ENCODE measurements at places on chromosomes 3 and 15. TPM values are rescaled to one million over a fixed set of nuclear protein-coding genes. Genes with fewer than 3 reads are reported as not detected.

CFAP100 gene
- total RNA-seq: not detected

ARHGEF26 gene
- total RNA-seq: 12.8 TPM

ERICH6 gene
- total RNA-seq: not detected

LPCAT4 gene
- total RNA-seq: 13.2 TPM

TAGLN3 gene
- total RNA-seq: not detected

- peak; percentile 16 for DNase-seq
Observed at GRCh38 chr3:126606001-126606400, 47.3 kb upstream of the C3orf22 start.

- no peak for DNase-seq
Observed at GRCh38 chr3:70640481-70640880, 328.0 kb upstream of the MDFIC2 start.

- DNase-seq: no peak
Observed at GRCh38 chr15:23823508-23823907, 136.4 kb upstream of the NDN start.

DNA sequence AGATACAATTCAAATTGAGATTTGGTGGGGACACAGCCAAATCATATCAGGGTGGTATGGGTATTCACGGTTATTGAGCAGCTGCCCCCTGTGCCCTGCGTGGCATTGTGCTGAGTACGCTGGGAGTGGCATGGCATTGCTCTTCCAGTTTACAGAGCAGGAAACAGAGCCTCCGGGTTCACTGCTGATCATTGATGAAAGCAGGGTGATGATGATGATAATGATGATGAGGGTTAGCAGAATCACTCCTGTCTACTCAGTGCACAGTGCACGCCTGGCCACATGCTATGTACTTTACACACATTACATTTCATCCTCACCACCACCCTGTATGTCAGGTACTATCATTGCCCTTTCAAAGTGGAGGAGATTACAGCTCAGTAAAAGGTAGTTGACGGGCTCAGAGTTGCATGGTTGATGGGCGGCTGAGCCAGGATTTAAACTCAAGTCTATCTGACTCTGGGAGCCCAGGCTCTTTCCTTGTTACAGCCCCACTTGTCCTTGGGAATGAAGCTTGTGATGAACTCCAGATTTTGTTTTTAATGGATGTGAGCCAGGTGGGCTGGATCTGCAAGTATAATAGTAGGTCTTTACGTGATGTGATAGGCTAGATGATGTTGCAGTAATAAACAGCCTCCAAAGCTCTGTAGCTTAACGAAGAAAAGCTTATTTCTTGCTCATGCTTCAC, 87.6 kb upstream of the MYZAP start:
- DNase-seq: no peak

GRCh38 chr15:70523616-70524015, 239.7 kb downstream of the UACA start:
- no peak for DNase-seq

- peak; percentile 8 for DNase-seq
Observed at GRCh38 chr3:178244733-178245709, 291.2 kb upstream of the KCNMB2 start.

- DNase-seq: no peak
Observed at GRCh38 chr3:52373676-52374075, 57.6 kb downstream of the DNAH1 start.

DNA sequence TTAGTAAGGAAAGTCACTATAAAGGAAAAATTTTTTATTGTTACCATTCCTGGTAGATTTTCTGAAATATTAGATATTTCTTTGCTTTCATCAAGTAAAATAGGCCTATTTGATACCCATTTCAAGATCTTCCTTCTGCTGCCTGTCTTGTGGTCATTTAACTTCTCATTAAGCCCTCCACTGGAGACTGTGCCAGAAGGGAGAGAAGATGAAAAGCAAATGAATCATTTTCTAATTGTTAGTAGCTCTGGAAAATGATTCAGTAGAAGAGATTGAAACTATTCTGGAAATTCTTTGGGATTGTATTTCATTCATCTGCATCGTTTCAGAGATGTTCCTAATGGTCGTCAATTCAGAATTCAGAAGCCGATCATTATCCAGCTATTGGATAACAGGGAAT, 3.2 kb downstream of the KCTD6 start:
- peak; percentile 53 for DNase-seq

DNA sequence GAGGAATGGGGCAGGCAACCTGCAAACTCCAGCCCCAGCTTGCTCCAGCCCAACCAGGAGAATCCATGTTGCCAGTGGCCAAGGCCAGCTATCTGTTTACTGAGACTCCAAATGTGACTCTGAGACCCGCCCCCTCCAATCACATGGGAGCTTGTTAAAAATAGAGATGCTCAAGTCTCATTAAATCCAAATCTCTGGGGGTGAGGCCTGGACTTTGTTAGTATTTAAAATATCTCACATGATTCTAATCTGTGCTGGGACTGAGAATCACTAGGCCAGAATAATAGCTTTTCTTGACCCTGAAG, 224.2 kb upstream of the TBL1XR1 start:
- no peak for DNase-seq

DNA sequence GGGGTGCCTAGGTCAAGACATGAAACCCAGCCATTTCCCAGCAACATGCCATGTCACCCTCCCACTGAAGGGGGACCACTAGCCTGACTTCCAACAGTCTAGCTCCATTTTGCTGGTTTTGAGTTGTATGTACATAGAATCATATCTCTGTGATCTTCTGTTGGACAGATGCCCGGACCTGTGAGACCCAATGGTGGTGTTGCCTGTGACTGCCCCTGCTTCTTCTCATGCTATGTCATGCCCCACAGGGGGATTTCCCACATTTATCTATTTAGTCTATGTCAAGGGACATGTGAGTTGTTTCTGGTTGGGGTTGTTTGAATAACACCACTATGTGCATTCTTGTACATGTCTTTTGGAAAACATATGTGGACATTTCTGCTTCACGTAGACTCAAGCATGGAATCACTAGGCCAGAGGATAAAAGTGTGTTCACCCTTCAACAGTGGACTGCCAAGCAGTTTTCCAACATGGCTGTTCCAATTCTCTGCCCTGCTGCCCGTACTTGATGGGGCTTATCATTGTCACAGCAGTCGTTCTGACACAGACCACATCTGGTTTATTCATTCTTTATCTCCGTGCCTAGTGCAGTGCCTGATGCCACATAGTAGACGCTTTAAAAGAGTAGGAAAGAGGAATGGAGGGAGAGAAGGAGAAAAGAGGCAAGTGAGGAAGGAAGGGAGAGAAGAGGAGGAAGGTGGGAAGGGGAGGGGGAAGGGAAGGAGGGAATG, 114.4 kb downstream of the TPRA1 start:
- DNase-seq: no peak

- no peak for DNase-seq
Observed at GRCh38 chr3:17798000-17798399, 55.6 kb upstream of the TBC1D5 start.

DNA sequence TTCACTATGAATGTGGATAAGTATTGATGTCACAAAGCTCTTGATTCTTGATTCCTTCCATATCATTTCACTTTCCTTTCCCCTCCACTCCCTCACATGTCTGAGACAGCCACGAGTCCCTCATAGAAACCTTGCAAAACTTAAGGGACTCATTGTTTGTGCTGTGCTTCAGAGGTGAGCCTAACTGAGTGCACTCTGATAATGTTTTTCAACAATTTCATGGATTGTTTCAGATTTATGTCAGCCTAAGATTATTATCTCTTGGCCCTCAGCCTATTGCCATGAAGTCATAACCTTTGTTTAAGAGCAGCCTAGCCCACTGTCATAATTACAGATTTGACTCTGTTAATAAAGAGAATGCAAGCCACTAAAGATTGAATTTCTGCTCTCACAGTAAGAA, 363.6 kb downstream of the MECOM start:
- no peak for DNase-seq

- no peak for DNase-seq
Observed at GRCh38 chr15:85667491-85668424, 127.0 kb downstream of the KLHL25 start.

DNA sequence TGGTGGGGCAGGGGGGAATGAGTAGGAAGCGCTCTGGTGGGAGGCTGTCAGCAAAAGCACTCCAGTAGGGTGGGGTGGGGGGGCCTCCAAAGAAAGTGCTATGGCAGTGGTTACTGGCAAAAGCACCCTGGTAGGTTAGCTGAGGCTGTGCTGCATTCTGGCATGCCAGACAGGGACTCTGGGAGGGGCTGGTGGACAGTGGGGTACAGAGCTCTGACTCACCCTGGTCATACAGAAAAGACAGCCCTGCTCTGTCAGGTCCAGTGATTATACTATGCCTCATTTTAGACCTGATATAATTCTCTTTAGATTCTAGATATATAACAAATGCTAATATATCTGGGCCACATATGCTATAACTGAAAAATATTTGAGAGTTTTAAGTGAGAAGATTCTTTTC, 82.8 kb upstream of the CPNE4 start:
- no peak for DNase-seq

GRCh38 chr3:24985668-24986067, 442.4 kb upstream of the RARB start:
- DNase-seq: no peak
